CD4-positive, alpha-beta T cell (primary cell): ENCODE measurements at places on chromosomes 3 and 15.

DNA sequence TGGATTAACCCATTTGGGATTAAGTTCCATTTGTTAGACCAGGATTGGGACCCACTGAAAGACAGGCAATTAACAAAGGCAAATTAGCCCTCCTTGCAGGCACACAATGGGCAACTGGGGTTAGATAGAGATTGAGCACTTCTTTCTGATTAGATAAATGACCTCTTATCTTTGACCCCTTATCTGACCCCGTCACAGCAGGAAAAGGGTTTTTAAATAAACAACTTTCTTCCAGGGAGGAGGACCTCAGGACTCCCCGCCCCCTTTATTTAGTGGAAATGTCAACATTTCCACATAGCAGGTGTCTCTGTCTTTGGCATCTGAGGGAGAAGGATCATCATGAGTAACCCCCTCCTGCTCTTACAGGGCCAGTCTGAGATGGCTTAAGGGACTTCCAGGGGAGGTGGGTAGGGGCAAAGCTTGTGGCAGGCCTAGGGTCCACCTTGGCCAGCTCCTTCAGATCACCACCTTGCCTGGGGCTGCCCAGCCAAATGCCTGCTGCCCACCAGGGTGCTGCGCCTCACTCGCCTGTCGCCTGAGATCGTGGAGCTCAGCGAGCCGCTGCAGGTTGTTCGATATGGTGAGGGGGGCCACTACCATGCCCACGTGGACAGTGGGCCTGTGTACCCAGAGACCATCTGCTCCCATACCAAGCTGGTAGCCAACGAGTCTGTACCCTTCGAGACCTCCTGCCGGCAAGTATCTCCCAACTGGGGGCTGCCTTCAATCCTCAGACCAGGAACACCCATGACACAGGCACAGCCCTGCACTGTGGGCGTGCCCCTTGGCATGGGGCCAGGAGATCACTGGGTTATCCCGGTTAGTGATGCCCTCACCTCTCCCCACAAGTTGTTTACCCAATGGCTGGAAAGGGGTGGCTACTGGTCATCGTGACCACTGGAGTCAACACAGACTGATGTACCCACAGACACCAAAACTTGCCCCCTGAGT is 2.6 kb upstream of the WDR6 start:
- no peak for DNase-seq

DNA sequence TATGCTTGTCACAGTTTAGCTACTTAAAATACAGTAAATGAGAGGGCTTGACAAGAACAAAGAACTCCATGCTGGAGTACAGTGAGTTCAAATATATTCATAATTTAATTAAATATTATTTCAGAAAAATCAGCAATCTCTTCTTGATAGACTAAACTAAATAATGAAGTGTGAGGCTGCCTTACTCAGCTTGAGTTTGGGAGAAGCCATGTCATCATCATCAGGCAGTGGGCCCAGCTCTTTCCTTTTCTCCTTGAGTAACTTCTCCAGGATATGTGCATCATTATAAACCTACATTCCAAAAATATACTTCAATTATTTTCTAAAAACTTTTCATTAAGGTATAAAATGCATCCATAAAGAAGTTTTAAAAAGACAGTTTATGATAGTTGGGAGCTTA is 70.5 kb downstream of the PBRM1 start:
- no peak for DNase-seq

DNA sequence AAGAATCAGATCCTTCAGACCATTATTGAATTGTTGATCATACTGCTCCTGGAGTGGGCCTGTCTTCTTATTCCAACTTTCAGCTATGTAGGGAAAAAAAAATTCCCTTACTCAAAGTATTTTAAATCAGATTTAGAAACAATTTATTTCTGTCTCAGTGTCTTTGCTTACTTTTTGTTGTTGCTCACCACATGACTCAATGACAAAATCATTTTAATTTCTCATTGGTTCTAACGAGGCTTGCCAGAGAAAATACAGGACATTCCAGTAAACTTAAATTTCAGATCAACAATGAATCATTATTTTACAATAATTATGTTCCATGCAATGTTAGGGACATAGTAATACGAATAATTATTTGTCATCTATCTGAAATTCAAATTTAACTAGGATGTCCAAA is 748.5 kb upstream of the CBLB start:
- DNase-seq, result no peak

DNA sequence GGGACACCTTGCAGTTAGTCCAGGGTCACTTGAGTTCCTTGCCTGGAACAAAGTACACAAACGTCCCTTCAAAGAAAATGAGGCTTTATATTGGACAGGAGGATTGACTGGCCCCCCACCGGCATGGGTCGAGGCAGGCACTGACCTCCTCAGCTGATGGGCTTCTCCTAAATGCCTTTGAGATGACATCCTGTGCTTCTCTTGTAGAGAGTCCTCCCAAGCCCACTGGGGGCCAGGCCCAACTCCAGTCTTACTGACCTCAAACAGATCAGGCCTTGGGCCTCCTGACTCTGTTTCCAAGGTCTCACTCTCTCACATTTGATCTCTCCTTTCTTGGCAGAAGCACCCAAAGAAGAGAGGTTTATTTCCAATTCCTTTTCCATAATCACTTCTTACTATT is 516.1 kb downstream of the MCTP2 start:
- DNase-seq, result no peak
